LHCN-M2 (cell line): ENCODE measurements at places on chromosomes 11 and 22. TPM values are rescaled to one million over a fixed set of nuclear protein-coding genes. Genes with fewer than 3 reads are reported as not detected.
A peak's percentile ranks its signal among the peaks of the same experiment; 100 is the strongest.

GRCh38 chr22:50581031-50581949 is 1.4 kb downstream of the CHKB start:
- DNase-seq = no peak

- DNase-seq = no peak
These were observed 1328.7 kb downstream of the TBC1D22A start for GRCh38 chr22:48091060-48091650.

DNA sequence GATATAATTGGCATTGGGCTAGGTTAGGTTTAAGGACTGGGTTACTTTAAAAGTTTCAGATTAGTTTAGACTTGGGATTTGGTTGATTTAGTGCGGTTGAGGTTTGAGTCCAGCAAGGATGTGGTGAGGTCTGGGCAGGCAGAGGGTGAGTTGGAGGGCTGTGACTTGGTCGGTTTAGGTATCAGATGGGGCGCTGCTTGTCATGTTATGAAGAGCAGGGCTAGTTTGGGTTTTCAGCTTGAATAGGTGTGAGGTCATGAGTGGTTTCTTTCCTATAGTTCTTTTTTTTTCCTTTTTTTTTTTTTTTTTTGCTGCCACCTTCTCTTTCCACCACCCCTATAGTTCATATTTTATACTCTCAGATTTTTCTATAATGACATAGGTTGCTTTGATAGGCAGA is 4.8 kb downstream of the CLCF1 start:
- no peak for DNase-seq

GRCh38 chr11:32400196-32400595 is 35.1 kb downstream of the WT1 start:
- DNase-seq = no peak

DNA sequence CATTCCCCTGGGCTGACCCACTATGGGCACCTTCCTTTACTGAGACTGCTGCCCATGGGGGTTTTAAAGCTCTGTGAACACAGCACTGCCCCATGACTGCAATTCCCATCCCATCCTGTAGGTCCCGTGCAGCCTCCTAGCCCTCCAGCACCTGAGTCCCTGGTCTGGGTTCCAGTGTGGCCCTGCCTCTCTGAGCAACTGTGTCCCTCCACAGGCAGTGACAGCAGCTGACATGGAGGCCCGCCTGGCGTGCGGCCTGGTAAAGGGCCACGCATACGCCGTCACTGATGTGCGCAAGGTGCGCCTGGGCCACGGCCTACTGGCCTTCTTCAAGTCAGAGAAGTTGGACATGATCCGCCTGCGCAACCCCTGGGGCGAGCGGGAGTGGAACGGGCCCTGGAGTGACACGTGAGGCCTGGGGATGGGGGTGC is 12.6 kb downstream of the OMP start:
- no peak for DNase-seq

DNA sequence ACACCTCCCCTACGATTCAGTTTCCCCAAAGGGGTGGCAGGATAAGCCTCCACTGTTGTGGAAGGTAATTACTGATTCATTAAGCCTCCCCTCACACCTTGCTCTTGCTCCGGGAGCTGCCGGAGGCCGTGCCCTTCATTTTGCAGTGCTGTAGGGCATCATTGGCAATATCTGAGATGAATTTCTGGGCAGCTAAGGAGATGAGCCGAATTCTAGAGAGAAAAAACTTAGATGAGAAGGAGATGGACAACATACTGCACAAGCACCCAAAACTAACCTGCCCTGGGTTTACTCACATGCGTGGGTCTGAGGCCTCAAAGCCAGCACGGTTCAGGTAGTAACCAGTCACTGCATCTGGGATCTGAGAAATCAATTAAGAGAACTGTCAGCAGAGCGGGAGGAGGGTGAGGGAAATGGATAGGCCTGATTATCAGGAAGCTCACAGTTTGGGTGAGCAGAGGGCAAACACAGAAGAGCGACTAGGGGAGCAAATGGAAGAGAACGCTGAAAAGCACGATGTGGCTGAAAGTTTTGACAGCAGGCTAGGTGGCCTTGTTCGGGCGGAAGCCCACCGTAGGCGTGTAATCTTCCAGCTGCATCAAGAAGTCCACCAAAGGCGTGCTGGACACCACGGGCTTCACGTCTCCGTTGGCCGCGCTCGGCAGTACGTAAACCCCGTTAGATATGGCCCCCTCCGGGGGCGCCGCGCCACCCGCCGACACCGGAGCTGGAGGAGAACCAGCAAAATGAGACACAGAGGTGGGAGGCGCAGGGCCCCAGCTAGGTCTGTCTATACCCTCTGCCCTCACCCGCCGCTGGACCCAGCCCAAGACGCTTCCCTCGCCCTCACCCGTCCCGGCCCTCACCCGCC is 689 bp downstream of the TAF10 start:
- peak; percentile 19 for DNase-seq

DNA sequence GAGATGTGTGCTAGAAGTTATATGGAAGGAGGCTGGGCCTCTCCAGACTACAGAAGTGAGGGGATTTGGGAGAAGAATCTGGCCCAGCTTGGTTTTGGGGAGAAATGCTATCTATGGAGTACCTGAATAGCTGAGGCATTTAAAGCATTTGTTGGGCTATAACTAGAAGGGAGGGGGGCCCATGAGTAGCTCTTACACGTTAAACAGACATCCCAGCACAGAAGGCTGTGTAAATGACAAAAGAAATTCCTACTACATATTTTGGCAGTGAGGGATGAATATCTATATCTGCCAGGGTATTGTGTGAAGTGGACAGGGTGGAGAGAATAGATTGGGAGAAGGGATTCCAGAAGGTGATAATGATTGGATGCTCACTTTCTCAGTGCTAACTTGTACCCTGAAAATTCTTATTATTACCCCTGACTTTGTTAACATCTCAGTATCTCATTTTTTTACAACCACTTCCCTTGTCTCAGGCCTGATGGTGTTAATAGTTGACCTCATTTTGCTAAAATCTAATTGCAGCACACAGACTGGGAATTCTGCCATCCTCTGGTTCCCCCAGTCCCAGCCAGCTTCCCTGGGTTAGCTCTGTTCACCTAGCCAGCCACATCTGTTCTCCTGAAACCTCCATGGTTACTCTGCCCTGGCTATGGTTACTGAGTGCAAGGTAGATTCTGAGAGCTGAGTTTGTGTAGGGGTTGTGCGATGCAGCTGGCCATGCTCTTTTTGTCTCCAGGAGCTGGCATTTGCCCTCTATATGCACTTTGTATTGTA is 28.8 kb upstream of the RRM1 start:
- no peak for DNase-seq

DNA sequence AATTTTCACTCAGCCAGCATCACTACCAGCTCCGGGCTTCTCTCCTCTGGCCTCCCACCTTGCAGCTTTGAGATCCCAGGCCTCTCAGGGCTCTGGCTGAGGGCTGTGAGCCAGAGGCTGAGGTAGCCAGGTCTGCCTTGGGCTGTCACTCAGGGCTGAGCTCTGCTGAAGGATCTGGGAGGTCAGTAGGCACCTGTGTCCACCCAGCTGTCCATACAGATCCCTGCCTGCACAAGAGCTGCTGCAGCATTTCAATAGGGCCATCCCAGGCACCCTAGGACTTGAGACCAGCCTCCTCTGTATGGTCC is 12.6 kb downstream of the KCNQ1OT1 start:
- no peak for DNase-seq

DNA sequence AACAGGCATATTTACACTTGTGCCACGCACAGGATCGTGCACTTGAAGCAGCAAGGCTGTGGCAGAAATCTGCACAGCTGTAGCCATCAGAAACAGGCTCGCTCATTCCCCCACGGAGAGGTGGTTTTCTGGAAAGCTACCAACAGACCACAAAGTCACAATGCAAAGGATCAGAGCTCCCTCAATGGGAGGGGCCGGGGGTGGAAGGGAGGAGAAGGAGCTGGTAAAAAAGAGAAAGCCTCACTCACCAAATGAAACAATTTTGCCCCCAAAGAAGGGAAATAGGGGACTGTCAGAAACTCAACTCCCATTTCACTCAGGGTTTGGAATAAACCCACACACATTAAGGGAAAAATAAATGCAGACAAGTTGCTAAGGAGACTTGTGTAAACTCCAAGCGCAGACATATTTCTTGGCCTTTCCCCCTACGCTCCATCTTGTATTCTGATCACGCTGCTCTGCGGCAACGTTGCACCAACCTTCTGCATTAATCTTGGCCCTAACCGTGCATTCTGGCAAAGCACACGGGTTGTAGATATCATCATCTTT is 43.2 kb upstream of the BLID start:
- peak; percentile 91 for DNase-seq

DNA sequence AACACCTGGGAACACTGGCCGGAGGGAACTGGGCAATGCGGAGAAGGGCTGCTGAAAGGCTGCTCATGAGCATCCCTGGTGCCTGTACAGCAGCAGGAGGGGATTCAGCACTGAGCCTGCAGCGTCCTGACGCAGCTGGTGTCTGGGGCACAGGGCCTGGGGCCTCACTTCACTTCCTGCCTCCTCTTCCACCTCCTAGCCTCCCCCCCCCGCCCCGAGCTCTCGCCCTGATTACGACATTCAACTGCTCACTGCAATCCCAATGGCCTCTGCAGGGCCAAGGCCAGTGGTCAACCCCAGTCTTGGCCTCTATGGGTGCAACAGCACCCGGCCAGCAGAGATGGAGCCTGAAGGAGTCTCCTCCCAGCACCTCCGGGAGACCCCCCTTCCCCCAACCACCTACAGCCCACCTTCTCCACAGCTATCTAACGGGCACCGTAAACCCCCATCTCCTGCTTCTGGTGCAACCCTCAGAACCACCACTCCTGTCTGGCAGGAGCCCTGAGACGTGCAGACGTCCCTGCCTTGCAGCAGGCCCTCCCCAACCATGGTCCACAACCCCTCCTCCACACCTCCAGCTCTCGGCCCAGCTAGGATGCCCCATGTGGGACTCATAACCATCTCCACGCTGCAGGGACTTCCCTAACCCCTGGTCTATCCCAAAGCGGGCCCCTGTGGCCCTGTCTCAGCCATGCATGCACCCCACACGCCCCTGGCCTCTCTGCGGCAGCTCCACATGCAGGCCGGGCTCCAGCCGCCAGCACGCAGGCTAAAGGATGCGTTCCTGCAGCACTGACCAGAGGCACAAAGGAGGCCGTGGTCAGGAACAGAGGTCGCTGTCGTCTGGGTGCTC is 38.2 kb downstream of the BRD1 start:
- no peak for DNase-seq

DNA sequence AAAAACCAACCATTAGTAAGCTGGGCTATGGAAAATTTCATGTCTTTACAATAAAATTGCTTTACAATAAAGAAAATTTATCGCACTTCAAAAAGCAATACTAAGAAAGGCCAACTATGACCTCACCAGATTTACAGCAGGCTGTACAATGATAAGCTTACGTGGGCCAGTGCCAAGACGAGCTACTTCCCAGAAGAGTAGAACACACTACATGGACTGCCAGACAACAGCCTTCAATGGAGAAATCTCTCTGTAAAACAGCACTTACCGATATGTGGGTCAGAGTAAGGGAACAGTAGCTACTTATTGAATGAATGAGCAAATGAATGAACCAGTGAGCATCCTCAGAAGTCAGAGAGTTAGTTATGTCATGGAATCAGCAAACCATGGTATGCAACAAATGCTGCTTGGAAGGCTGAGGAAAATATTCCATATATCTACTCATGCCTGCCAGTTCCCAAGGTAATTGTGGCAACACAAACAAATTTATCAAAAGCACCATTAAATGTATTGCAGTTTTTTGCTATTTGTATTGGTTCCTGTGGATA is 74.4 kb downstream of the SLC36A4 start:
- no peak for DNase-seq

GRCh38 chr11:102530558-102530957 is at the start of gene MMP7:
Gene MMP7 (minus strand): TSS chr11:102530747. CDS start chr11:102530700, 47 bp downstream.
- DNase-seq = peak; percentile 62

DNA sequence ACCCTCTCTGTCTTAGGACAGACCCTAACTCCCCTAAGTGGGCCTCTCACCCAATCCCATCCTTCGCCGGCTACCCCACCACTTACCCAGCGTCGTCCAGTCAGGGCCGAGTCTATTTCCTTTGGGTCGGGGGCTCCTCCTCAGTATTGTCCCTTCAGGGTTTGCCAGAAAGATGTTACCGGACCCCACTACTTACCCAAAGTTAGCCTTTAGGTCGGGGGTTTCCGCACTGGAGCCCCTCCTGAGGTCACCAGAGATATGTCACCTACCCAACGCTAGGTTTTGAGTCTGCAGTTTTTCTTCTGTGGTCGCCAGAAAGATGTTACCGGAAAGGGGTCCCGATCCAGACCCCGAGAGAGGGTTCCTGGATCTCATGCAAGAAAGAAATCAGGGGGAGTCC is 17.9 kb upstream of the B4GALNT4 start:
- no peak for DNase-seq

GRCh38 chr11:70381872-70382861 is 16.2 kb upstream of the CTTN start:
- no peak for DNase-seq

DNA sequence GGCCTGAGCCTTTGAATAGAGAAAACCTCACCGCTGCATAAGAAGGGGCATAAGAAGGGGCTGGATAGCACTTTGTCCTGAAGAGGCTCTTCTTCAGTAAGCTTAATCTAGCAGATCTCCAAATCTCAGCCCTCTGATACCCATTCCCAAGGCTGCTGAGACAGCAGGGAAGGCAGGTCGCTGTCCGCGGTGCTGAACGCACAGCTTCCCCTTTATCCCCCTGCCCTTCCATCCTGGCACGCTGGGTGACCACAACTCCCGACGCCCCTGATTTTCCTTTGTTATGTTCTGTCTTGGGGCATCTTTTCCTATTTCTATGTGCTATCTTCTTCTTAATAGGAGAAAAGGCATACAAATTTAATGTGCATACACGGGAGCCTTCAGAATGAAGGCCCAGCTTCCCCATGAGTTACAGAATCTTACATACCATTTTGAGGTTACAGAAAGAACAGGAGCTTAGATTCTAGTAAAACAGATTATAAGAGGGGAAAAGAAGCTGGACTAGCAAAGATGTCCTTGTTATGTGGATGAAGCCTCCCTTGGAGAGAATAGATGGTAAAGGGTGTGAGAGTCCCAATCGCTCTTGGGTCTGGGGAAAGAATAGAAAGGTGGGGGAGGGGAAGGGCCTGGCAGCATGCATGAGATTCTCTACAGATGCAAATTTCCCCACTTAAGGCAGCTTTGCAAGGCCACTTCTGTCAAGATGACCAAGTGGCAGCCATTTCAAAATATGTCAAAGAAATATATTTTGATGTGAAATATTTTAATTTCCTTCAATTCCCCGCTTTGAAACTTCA is 5.7 kb upstream of the SULT4A1 start:
- peak; percentile 55 for DNase-seq

- DNase-seq = no peak
These were observed 78.5 kb downstream of the TENM4 start for GRCh38 chr11:79362206-79362757.

GRCh38 chr11:123357990-123358827 is 71.9 kb upstream of the GRAMD1B start:
- no peak for DNase-seq

The DESI1 gene
- total RNA-seq = 26.2 and 26.6 TPM in 2 replicates

The NOX4 gene
- total RNA-seq = 2.2 TPM in 1 of 2 replicates, not detected in the other

The SMIM38 gene
- not detected in 2 replicates for total RNA-seq
